Stimulated activated CD8-positive, alpha-beta memory T cell treated with anti-CD3 and anti-CD28 coated beads, Interleukin-15, amount 100 ng/mL, for 48 hours (primary cell): ENCODE measurements at places on chromosomes 4 and X.

- DNase-seq: no peak
Measured at GRCh38 chr4:77861495-77861894, 1.1 kb upstream of the MRPL1 start.

DNA sequence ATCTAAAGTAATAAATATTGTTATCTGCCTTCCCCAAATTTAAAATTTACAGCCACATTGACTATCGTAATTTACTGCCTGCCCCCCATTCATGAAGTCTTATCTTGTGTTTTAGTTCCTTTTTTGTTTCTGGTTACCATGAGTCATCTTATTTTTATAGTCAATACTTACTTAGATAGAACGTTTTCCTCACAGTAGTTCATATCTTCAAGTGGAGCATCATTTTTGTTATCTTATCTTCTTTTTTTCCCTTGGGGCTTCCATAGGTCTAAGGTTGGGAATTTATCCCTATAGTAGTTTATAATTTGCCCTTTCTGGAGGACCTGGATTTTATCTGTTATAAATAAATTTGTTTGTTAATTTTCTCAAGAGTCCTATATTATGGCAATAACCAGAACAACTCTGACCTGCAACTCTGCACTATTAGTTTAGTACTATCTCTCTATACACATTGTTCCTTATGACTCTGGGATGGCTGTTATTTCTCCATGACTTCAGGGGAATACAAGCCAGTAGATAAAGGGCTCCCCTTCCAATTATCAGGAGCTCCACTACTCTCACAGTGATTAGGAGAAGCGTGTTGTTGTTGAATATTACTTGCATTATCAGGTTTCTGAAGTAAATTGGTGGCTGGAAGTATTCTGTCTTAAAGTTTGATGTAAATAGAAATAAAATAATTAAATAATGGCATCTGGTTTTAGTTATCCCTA, 330.6 kb downstream of the GALNTL6 start:
- DNase-seq: no peak

DNA sequence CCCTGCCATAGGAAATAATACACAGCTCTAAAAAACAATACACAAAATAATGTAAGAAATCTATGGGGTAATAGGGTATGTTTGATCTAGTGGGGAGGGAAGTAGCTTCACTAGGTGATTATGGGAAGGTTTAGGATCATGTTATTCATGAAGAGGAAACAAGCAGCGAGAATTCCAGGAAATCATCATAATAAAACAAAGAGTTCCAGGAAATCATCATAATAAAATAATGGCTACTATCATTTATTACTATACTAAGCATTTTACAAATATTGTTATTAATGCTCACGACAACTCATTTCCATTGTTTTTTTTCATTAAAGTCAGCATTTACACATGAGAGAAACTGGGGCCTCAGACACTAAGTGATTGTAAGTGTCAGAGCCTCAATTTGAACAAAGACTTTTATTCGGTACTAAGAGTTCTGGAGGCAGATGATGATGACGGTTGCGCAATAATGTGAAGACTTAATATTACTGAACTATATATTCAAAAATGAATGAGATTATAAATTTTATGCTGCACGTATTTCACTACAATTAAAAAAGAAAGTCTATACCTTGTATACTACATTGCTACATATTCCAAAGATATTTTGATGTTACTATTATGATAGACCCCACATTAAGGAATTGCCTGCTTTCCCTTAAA, 12.2 kb upstream of the CXCL8 start:
- DNase-seq: no peak

- DNase-seq: no peak
Measured at GRCh38 chrX:119828446-119828845, 24.3 kb downstream of the UPF3B start.

GRCh38 chr4:137543648-137544047, 11.4 kb upstream of the PCDH18 start:
- DNase-seq: no peak

DNA sequence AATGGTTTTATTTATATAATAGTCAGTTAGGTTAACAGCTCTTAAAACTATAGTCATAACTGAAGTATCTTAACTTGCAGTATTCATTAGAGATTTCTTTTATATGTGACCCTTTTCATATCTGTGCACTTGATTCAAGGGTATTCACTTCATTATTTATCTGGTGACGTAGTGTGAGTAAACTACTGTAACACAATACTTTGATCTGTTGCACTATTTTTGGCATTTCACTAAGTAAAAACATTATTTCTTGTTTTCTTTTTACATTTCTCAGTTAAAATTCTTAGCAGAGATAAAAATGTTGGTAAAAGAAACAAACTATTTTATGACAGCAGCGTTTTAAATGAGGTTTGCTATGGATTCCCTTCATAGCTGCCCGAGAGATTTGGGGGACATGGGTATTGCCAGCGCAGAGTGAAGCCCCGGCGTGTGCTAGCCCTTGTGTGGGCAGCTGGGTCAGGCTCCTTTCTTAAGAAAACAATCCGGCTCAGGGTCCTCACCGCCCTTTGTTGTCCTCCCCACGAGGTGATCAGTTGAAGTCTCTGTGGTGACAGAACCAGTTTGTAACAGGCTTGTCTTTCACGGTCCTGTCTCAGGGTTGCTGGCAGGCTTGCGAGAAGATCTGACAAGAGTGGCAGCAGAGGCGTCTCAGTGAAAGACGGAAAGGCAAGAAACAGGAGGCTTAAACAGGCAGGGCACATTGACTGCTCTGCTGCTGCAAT, 293.4 kb downstream of the BMPR1B start:
- no peak for DNase-seq

DNA sequence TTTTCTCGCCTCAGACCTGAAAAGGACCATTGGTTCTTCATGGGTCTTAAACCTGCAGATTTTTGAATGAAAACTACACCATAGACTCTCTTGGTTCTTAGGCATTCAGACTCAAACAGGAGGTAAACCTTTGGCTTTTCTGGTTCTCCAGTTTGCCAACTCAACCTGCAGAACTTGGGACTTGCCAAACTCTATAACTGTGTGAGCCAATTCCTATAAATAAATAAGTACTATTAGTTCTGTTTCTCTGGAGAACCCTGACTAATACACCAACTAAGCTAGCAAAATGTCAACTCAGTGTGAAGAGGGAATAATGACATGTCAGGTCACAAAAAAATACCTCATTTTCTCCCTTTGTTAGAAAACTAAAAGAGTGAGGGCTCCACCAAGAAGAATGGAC, 374.6 kb downstream of the RAB28 start:
- DNase-seq: no peak

DNA sequence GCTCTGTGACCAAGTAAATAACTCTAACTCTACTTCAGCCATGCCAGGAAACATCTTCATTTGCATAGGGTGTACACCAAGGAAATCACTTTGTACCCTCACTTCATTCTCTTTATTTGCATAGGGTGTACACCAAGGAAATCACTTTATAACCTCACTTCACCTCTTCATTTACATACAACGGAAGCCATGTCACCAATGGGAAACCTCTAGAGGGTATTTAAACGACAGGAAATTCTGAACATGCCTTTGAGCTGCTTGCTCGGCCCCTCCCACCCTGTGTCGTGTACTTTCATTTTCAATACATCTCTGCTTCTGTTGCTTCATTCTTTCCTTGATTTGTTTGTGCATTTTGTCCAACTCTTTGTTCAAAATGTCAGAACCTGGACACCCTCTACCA, 848.1 kb upstream of the FRG1 start:
- no peak for DNase-seq

DNA sequence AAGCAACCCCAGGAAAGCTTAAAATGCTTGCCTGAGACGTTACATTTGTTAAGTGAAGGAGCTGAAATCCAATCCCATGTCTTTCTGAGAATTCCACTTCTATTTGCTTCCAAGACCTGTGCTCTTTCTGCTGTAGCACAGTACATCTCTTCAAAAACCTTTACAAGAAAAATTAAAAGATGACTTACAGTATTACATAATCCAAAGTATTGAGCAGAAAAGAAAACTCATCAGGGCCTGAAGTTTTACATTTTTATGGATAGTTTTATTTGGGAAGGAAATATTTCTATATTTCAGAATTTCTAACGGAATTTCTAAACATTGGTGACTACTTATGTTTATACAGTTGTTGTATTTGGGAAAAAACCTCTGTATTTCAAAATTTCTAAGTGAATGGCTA, 276.3 kb downstream of the TENM3 start:
- DNase-seq: no peak

GRCh38 chrX:17012465-17012864, 66.0 kb downstream of the REPS2 start:
- no peak for DNase-seq

DNA sequence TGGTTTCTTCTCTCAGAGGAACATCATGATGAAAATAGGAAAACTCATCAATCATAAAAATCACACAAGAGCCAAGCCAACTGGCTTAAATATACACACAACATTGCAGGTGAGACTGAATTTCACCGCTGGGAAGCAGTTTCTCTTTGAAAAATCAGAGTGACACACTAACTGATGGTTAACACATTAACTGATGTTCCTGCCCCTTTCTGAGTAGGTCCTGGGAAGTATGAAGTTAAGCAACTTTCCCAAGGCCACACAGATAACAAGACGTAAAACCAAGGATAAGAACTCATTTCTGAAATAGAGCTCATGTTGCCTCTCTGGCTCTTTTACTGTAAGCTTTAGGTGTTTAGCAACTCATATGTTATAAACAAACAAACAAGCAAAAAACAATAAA, 813.7 kb upstream of the HS3ST1 start:
- DNase-seq: no peak

DNA sequence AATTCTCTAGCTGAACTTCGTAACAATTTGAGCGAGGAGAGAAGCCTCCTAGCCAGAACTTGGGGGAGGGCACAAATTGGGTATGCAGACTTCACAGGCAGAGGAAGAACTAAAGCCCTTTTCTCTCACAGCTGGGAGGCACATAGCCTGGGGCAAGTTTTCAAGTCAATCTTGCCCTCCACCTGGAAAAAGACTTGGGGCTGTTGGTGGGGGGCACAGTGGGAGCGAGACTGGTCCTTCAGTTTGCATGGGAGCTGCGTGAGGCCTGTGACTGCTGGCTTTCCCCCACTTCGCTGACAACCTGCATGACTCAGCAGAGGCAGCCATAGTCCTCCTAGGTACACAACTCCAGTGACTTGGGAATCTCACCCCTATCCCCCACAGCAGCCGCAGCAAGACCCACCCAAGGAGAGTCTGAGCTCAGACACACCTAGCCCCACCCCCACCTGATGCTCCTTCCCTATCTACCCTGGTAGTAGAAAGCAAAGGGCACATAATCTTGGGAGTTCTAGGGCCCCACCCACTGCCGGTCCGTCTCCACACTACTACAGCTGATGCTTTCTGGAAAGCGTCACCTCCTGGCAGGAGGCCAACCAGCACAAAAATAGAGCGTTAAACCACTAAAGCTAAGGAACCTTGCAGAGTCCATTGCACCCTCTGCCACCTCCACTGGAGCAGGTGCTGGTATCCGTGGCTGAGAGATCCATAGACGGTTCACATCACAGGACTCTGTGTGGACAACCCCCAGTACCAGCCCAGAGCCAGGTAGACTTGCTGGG, 160.8 kb downstream of the CBLL2 start:
- DNase-seq: no peak

GRCh38 chr4:73730292-73730691, 10.1 kb upstream of the CXCL8 start:
- DNase-seq: no peak
